ENCODE measurements at places on chromosomes 2 and 18.

GRCh38 chr2:216370961-216371712 lies 1.1 kb downstream of the MARCHF4 start:
- no peak for DNase-seq

- DNase-seq: no peak
These were observed 72.5 kb downstream of the ACOXL start for GRCh38 chr2:110804915-110805314.

DNA sequence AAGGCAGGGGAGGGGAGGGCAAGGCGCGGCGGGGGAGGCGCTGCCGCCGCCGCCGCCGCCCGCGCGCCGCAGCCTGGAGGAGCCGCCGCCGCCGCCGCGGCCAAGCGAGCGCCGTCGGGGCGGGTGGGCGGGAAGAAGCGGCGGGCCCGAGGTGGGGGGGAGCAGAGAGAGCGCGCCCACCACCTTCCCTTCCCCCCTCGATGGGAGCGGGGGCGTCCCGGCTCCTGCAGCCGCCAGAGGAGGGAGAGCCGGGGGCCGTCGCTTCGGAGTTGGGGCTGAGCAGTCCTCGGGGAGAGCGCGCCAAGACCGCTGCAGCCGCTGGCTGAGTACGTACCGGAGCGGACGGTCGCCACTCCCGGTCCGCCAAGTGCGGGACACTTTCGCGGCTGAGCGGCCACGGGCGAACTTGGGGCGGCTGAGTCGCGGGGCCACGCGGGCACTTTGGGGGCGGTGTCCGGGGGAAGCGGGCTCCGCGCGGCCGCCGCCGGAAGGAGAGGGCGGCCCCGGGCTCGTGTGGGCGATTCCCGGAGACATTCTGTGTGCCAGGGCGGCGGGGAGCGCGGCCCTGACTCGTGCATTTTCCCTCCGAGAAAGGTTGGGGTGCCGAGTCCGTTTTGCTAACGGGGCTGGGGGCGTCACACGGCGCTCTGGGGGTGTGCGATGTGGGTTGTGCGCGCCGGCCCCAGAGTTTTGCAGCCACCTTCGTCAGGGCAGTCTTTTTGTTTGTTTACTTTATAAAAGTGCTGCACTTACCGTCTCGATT lies at the start of gene NAB1:
NAB1 (plus strand) TSS at position 49 of the 763 bp plus-strand sequence. CDS start 10,094 bp downstream, outside the sequence.
- DNase-seq: no peak

DNA sequence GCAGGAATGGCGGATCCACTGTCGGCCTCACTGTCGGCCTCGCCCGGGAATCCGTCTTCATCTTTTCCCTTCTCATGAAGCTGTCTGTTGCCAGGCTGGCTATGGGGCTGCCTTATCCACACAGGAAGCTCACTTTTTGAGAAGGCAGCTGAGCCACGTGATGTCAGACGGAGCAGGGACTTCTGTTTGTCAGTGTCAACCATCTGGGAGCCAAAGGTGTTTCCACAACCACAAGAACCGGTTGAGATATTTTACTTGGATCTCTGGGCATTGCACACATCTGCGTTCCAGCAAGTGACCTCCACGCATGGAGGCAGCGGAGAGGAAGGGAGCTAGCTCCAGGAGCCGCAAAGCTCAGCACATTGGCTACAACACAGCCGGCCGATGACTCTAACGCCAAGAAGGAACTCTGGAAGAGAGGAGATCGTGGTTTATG lies 27.4 kb upstream of the TAF1B start:
- DNase-seq: no peak

- no peak for DNase-seq
These were observed 49.1 kb upstream of the PIK3C3 start for GRCh38 chr18:41905786-41906527.

DNA sequence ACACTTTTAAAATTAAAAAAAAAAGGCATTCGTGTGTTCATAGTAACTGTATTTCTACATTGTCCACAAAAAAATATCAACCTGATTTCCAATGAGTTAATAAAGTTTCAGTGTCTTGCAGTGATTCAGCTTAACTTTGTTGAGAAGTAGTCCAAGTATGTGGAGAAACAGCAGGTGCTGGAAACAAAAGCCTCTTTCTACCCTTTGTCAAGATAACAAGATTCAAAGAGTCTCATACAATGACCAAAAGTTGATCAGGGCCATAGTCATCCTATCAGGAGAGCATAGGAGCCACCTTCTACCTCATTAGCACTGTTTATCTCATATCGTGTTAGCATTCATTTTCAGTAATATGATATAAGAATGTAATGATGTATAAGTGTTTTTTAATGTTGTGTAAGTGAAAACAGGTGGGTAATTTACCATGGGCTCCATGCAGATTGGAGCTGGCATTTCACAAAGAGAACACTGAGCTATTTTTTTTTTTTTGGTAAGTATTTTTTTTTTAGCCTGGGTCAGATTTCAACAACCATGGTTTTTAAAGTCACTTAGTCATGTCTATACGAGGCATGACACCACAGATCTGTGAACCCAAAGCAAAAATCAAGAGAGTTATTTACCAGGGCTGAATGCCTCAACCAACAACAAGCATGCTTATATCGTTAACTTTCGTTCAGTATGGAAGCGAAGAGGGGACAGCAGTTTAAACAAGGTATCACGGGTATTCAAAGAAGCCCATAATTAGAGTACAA lies 165.0 kb upstream of the ZNF521 start:
- DNase-seq: no peak

- no peak for DNase-seq
These were observed 401.1 kb upstream of the LRATD1 start for GRCh38 chr2:14231391-14231898.

GRCh38 chr18:33923980-33924379 lies 300.7 kb downstream of the NOL4 start:
- no peak for DNase-seq

- DNase-seq: no peak
These were observed 126.0 kb downstream of the PIGN start for GRCh38 chr18:62060820-62061219.
